ENCODE measurements at places on chromosomes 3 and 15.

DNA sequence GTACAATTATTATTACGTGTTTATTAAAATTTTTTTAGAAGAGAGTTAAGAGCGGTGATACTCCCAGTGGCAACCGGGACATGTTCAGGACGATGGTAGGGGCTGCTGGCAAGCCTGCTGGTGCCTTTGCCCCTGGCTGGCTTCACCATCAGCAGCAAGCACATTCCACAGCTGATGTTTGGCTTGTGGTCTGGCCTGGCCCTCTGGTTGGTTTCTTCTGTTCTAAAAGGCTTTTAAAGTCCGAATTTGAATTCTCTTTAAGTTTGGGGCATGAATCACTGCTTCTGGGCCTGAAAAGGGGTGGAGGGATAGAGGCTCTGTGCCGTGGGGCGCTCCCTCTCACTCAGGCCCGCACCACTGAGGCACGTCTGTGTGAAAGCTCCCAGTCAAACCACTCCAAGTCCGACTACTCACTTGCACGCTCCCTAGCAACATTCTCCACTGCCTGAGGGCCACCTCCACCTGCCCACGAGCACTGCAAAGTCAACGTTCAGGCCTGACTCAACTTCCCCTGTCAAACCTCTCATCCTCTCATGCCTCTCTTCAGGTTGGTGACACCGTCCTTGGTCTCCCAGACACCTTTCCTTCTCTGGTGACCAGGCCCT is 10.1 kb downstream of the ITGA11 start:
- DNase-seq: no peak

DNA sequence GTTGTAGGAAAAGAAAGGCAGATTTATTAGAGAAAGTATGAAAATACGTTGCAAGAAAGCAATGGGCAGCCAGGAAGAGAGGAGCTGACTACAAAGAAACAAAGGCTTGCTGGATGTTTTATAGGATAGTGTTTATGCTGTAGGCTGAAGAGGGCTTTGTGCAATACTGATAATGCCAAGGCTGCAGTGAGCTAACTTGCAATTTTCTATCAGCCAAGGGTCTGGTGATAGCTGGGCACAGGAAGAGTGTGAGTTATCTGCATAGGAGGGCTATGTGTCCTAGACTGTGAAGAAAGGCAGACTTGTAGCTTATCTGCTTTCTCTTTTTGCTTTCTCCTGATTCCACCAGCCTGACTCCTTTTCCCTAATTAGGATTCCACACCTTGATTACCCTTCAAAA is 51.3 kb upstream of the OSBPL11 start:
- no peak for DNase-seq

GRCh38 chr3:26193558-26193957 is 403.7 kb downstream of the OXSM start:
- DNase-seq: no peak

GRCh38 chr15:69424001-69424400 is 9.9 kb downstream of the KIF23 start:
- DNase-seq: no peak

DNA sequence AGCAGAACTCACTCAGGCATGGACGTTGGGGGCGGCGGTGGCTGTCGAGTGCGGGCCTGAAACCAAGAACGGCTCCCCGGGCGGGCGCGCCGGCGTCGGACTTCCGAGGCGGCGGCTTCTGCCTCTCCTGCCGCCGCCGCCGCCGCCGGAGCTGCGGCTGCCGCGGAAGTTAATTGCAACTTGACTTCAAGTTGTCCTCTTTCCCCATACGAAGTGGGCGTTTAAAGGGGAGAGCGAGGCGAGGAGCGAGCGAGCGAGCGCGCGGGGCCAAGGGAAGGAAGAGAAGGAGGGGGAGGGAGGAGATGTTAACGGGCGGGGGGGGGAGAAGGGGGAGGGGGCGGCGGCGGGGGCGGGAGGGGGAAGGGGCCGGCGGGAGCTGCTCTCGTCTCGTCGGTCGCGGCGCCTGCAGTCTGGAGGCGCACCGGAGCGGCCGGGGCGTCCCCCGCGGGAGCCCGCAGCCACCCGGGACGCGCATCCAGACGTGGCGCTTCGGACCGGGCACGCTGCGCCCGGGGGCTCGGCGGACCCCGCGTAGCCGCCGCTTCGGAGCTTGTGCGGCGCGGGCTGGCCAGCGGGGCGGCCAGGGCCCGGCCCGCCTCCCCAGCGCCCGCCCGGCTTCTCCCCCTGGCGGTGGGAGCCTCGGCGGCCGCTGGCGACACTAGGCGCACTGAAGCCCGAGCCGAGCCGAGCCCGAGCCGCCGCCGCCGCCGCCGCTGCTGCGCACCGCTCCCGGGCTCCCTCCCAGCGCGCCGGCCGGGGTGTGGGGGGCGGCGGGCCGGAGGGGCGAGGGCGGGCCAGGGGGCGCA is 19.7 kb upstream of the SATB1 start:
- DNase-seq: peak; percentile 66

DNA sequence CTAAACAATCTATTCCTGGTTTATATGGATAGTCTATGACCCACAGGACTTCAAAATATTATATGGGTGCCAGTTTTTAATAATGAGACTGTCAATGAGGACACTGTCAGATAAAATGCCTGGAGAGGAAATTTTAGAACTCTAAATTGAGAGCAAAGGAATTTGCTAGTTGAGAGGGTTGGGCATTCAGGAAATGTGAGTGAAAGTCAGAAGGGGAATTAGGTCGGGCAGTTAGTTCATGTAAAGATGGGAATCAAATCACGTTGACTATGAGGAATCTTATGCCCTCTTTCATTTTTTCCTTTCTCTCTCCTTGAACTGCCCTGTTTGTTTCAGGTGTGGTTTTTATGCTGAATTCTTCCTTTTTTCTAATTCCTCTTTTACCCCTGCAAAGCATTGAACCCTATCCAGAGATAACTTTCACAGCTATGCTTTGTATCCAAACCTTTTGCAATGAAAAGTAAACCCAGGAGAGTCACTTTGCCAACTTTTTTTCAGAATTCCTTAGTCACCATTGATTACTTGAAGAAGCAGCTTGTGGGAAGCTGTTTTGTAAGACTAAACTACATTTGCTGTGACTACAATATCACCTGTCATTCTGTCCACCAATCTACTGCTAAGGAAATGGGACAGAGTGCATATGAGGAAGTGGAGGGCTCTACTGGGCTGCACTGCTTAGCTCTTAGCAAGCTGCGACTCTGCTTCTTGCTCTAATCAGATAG is 27.8 kb downstream of the CHP1 start:
- DNase-seq: no peak

GRCh38 chr3:164460851-164461250 is 617.4 kb downstream of the SI start:
- DNase-seq: no peak

DNA sequence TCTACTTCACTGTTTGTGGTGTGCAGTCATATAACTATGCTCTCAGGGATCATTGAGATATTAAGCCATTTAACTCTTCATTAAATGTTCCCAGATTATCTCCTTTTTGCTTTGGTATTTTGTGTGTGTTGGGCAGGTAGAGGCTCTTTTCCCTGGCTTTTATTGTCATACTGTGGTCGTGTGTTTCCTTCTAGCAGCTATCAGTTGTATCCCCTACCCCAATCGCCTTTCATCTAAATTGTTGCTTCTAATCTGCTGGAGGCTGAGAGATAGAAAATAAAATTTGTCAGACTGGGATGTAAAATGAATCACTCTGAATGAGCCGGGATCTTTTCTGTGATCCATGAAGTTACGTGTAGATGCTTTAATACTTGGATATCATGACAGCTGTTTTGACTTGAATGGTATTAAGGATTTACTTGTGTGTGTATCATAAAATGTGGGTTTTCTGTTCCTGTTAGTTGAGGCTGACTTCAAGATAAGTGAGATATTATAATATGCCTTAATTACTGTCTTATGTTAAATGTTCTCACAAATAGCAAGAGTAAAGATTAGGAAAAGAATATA is 9.2 kb downstream of the NFKBIZ start:
- DNase-seq: no peak

- DNase-seq: no peak
Measured at GRCh38 chr3:107062310-107062709, 314.9 kb upstream of the CCDC54 start.

DNA sequence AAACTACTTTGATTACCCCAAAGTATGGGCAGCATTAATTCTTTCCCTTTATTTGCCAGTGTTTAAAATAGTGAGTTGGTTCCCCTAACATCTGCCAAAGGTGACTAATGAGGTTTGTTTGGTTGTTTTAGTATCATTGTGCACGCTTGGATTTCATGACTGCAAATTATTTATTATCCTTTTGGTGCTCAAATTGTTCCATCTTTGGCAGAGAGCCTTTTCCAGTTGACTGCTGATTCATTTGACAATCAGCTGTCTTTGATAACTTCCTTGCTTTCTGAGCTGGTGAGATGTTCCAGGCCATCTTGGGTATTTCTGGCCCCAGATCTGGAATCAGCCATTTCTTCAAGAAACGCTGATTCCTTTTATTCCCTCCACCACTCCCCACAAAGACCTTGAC is 8.9 kb downstream of the DLEC1 start:
- DNase-seq: no peak

DNA sequence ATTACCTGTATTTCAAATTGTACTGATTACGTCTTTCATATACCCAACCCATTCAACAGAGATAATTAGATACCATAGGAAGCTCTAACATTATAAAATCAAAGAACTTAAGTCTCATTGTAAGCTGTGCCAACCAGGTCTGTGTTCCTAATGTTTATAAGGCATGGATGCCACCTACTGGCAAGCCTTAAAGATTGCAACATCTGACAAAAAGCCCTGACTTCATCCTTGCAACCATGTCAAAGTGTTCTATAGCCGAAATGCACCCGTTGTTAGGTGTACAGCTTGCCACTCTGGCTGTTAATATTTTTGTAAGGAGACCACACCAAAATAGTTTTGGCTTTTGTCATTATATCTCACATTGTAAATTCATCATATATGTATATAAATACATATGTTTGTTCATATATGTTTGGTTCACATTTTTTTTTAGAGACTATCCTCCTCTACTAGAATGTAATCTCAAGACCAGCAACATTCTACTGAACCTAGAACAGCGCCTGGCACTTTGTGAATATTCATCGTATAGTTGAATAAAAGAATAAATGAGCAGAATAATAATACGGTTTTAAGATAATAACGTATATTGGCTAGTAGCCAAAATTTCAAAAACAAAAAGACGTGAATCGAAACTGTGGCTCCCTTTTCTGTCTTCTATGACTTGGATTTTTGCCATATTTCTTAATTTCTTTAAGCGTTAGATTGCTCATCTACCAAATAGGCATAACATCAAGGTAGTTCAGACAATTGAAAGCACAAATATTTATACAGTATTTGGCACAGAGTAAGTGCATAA is 258.1 kb downstream of the TBL1XR1 start:
- peak; percentile 30 for DNase-seq

DNA sequence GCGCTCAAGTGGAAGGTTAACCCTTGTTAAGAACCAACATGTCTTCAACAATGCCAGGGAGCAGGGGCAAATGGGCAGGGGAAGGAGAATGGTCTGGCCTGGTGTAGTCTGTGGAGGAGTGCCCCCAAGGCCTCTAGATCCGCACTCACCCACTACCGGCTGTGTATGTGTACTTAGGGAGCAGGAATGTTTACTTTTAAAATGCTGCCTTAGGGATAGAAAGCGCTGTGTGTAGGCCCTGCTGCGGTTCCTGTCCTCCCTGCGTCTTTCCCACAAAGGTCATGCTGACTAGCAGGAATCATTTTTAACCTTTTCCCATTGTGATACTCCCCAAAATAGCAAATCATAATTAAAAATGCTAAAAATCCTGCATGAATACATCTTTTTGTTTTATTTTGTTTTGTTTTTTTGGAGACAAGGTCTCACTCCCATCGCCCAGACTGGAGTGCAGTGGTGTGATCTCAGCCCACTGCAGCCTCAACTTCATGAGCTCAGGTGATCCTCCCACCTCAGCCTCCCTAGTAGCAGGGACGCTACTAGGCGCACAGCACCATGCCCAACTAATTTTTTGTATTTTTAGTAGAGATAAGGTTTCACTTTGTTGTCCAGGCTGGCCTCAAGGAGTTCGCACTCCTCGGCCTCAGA is 35.9 kb upstream of the CEMIP start:
- DNase-seq: no peak

GRCh38 chr15:45023659-45024225 is 747 bp downstream of the SORD start:
- DNase-seq: no peak

DNA sequence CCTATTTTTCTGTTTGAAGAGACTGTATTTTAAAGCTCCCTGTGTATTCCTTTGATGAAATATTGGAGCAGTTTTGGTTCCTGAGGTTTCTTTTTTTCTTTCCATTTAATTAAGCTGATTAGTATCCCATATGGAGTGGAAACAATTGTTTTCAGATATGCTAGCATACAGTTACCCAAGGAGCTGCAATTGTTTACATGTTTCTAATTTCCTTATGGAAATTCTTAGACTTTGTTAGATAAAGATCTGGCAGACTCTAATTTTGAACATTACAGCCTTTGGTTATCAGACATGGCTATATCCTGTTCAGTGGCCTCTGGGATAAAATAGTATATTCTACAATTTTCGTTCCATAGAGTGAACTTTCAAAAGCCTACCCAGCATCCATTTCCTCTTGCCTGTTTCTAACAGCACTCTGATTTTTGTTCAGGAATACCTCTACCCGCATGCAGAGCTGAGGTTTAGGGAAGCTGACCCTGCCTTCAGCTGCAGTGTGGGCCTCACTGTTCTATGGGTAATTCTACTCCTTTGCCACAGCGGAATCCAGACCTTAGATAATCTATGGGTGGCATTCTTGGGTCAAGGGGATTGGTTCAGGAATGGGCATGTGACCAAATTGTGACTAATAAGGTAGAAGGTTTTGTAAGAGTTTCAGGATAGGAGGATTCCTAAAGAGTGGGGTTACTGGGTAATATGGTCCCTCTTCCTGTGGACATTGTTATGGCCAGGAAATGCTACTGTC is 161.1 kb upstream of the ANKRD28 start:
- DNase-seq: no peak

- no peak for DNase-seq
Measured at GRCh38 chr3:188338086-188338485, 184.1 kb downstream of the LPP start.

- no peak for DNase-seq
Measured at GRCh38 chr15:38961456-38961855, 396.8 kb upstream of the RASGRP1 start.

All from activated CD4-positive, alpha-beta T cell treated with anti-CD3 and anti-CD28 coated beads, Interleukin-2, amount 50 U/mL, for 24 hours (primary cell).